ENCODE measurements at places on chromosomes 7 and 10.
A peak's percentile ranks its signal among the peaks of the same experiment; 100 is the strongest.

DNA sequence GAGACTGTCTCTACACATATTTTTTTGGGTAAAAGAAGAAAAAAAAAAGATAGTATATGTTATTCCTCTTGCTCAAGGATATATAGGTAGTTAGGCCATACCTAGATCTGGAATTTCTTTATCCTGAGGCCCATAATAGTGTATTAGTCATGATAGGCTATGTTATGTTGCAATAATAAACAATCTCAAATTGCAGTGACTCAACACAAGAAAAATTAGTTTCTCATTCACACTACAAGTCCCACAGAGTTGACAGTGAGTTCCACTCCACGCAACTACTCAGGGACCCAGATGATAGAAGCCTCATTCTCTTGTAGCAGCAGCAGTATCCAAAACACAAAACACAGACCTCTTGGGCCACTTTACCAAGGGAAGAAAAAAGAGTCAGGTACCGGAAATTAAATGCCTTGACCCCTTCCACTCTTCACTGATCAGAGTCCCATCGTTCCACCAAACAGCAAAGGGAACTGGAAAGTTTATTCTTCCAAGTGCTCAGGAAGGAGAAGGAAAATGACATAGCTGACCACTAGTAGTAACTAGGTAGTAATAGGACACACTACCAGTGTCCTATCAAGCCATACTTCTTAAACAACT, 7.4 kb upstream of the C10orf67 start:
- no peak for DNase-seq

DNA sequence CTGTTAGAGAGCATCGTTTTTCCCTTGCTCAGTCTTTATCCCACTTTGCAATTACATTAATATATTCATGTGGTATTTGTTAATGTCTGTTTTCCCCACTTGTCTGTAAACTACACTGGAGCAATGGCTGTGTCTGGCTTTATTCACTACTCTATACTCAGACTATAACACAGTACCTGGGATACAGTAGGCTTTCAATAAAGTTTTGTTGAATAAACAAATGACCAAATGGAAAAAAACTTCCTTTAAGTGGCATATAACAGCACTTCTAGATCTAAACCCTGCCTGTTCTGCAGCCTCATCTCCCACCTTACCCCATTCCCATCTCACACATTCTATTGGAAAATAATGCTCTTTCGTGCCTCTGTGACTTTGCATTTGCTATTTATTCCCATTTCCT, 57.3 kb upstream of the SPOCK2 start:
- no peak for DNase-seq

DNA sequence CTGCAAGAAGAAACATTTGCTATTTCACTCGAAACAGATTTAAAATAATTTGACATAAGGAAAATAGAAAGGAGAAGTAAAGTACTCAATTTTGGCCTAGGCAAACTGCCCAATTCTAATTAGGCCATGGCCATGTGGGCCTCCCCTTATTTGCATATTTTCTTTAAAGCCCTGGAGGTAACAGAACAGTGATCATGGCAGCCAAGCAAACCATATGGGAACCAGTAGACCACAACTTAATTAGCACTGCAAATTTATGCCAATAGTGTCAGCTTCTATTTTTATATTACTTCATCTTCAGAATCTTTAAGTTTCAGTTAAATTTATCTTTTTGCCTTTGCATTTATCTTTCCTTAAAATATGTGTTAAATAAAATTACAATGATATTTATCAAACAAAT, 63.3 kb upstream of the THSD7A start:
- no peak for DNase-seq

- DNase-seq = no peak
These were observed 12.5 kb upstream of the TSPAN15 start for GRCh38 chr10:69438536-69439349.

DNA sequence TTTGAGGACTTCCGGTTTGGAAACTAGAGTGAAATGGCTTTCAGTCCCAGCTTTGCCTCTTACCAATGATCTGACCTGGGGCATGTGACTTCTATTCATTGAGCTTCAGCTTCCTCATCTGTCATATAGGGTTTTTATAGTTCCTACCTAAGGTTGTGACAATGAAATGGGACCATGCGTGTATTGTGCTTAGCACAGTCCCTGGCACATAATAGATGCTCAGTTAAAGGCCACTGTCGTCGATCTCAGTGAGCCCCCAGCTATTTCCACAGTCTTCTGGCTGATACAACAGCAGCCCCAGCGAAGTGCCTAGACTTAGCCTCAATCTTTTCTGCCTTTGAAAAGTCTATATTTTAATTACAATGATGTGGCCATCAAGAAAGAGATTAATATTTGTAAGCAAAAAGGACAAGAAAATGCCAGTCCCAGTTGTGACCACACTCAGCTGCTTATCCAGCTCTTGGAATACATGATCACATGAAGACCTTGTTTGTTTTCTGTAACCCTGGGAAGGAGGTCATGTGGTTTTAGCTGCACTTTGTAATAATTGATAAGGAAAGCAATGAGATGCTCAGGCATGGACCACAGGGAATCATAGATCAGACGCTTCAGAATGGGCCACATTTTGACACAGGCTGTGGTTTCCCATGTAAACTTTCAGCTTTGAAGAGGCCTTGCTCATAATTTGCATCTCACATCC, 44.6 kb downstream of the VWA2 start:
- no peak for DNase-seq

DNA sequence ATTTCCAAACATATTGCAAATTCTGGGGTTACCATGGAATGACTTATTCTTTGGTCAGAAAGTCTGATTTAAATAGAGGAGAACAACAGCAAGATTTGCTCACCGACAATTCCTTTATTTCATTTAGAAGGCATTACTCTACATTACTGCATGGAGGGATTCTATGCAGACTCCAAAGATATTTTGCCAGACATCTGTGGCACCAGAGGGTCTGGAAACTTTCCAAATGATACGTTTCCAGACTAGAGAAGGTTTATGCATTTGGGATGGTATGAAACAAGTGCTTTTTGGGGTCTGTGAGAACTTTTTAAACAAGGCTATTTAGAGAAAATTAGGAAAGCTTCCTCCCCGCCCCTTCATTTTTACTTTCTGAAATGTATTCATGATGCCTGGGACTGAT, 125.3 kb downstream of the SAMD9 start:
- no peak for DNase-seq

GRCh38 chr10:43623351-43623750, 17.1 kb downstream of the ZNF485 start:
- peak; percentile 29 for DNase-seq

DNA sequence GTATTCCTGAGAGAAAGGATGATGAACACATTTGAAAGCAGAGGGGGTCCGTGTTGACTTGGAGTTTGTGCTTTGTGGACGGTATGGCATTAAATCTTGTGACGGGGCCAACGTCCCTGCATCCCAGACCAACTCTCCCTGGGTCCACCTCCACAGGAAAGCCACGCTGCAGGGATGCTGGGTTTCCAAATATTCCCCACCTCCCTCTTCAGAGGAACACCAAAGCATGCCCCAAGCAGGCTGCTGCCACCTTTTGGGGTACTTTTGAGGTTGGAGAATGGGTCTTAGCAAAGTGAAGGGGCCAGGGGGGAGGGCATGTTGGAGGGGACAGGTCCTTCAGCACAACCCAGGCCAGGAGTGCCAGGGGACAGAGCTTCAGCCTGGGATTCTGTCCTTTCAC, 504.4 kb downstream of the TCERG1L start:
- no peak for DNase-seq

DNA sequence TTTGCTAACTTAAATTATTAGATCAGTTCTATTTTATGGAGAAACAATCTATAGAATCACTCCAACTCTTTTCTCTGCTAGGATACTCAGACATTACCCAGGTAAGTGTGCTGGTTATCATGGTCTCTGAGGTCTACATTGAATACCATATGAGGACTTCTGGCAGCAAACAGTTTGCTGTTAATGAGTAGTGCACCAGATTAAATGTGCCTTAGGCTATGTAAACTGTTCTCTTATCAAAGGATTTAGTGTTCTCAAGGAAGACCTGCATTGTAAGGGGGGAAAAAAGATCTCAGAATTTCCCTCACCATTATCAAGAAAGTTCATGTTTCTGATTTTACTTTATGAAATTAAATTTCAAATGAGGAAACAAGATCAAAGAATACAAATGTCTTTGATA, 107.5 kb downstream of the ITGB8 start:
- DNase-seq = no peak

GRCh38 chr7:127976056-127976737, 55.0 kb downstream of the LRRC4 start:
- DNase-seq = no peak

DNA sequence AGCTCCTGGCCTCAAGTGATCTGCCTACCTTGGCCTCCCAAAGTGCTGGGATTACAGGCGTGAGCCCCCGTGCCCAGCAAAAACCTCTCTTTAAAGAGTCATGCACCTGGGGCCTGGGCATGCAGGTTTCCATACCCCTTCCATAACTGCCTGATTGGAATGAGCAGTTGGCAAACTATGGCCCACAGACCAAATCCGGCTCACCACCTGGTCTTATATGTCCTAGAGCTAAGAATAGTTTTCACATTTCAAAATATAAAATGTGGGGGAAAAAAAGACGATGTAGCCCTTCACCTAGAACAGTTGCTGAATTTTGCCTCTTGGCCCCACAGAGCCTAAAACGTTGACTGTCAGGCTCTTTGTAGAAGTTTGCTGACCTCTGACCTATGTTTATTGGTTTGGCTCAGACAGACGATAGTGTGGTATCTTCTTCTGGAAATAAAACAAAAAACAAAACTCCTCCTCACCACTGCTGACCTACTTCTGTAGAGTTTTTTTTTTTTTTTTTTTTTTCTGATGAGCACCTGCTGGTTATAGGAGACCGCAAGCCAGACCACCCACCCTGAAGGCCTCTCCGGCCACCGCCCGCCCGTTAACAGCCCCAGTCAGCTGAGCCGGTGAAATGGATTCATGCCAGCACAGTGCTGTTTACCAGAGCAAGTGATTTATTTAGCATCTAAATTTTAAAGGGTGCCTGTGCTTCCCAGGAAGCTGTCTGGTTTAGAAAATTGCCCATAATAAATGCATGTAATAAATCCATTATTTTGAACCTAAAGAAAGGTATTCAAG, 33.5 kb upstream of the SFRP5 start:
- DNase-seq = no peak

GRCh38 chr10:43305876-43306275, 39.0 kb upstream of the RASGEF1A start:
- DNase-seq = no peak

- DNase-seq = no peak
These were observed 5.8 kb downstream of the TAF5 start for GRCh38 chr10:103373544-103373943.

GRCh38 chr7:137203351-137203750, 140.2 kb downstream of the PTN start:
- DNase-seq = no peak

DNA sequence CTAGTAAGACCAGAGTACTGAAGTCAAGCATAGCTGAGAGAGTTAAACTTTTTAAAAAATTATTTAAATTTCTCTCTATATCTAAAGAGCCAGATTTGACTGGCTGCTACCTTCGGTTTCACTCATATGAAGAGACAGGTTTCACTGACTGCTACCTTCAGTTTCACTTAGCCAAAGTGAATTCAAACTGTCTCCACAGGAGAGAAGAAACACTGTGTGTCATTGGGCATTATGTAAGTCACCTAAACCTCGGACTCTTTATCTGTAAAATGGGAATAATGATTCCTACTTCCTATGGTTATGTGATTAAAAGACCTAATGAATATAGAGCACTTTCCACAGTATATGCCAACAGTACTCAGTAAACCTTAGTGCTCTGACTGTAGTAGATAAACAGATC, 41.6 kb upstream of the MET start:
- no peak for DNase-seq

GRCh38 chr10:11705722-11706121, 36.5 kb upstream of the ECHDC3 start:
- no peak for DNase-seq

- DNase-seq = no peak
These were observed 140.3 kb upstream of the TARP start for GRCh38 chr7:38413784-38414183.

DNA sequence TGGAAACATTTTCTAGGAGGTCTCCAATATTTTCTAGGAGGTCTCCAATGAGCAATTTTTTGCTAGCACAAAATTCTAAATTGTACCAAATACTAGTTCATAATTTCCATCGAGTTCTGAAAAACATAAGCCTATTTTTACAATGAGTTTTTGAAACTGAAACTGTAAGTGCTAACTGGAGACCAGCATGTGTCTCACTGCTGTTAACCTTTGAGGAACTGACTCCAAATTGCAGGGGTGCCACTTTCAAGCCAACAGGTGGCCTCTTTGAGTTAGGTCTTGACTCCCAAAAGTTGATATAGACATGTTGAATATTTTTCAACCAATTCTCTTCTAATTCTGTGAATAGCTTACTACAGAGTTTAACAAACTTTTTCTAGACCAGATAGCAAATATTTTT, 58.8 kb downstream of the CAV1 start:
- DNase-seq = no peak

DNA sequence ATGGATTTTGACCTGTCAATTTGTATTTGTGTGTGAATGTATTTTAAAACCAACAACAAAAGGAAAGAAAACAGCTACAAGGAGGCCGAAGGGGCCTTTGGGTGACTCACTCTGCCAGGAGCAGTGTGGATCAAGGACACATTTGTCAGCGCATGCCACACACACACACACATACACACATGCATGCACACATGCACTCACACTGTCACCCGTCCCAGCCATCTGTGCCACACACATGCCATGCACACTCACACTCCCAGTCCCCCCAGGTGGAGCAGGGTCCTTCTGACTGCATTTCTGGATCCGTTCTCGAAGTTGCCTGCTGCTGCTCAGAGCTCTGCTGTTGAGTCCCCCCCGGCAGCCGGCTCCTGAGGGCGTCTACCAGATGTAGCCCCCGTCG, 26.0 kb downstream of the SPOCK2 start:
- no peak for DNase-seq

DNA sequence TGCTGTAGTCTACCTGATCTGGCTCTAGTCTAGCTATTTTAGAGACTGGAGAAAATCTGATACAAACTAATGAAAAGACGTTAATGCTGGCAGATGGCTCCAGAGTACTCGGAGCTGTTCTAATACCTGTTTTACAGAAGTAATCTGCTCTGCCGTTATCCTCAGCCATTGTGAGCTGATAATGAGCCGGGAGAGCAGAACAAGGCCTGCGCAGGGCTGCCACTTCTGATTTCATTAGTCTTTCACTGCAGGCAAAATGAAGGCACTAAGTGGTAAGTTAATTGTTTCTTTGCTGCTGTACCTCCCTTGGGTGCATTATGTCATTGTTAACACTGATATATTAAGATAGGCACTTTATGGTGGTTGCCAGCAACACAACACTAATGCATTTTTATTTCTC, 456.4 kb upstream of the PFKP start:
- DNase-seq = no peak
